Renal pelvis (tissue), 12 donors: ENCODE measurements at places on chromosomes 3 and 15. TPM values are rescaled to one million over a fixed set of nuclear protein-coding genes. Genes with fewer than 3 reads are reported as not detected.

The TGM5 gene
- polyA plus RNA-seq: not detected

The TMEM45A gene
- polyA plus RNA-seq: 20.7 TPM

The ZNF717 gene
- polyA plus RNA-seq: 22.9 TPM

The ANKUB1 gene
- not detected for polyA plus RNA-seq

The SH2D7 gene
- 0.83 TPM for polyA plus RNA-seq

The ENTPD3 gene
- polyA plus RNA-seq: 1.9 TPM

DNA sequence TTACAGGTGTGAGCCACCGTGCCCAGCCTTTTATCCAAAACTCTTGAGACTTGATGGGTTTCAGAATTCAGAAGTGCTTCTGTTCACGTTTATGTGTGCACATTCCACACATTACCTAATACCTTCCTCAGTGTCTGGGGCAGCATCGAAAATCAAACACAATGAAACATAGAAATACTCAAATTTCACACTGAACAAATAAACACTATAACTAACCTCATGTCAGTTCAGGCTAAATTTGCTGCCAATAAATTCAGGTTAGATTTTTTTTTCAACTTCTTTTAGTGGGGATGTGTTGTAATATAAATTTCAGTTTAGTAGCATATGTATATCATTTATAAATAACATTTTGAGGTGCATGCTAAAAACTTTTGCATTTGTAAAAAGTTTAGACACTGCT, 2.8 kb downstream of the EIF2AK4 start:
- DNase-seq: no peak

DNA sequence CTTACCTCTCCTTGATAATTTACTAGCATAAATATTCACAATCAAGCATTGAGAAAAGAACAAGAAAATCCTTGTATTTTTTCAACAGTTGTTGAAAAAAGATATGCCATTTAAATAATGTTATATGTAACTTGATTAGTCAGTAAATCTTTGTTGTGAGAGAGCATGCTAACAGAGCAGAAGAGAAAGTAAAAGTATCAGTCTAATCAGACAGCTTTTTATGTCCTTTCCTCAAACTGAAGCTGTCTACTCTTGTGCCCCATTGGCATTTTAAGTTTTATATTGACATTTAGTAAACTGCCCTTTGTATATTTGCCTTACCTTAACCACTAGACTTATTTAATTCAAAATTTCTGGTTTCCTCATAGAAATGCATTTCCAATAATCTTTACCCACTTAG, 668.7 kb downstream of the OTOL1 start:
- no peak for DNase-seq

DNA sequence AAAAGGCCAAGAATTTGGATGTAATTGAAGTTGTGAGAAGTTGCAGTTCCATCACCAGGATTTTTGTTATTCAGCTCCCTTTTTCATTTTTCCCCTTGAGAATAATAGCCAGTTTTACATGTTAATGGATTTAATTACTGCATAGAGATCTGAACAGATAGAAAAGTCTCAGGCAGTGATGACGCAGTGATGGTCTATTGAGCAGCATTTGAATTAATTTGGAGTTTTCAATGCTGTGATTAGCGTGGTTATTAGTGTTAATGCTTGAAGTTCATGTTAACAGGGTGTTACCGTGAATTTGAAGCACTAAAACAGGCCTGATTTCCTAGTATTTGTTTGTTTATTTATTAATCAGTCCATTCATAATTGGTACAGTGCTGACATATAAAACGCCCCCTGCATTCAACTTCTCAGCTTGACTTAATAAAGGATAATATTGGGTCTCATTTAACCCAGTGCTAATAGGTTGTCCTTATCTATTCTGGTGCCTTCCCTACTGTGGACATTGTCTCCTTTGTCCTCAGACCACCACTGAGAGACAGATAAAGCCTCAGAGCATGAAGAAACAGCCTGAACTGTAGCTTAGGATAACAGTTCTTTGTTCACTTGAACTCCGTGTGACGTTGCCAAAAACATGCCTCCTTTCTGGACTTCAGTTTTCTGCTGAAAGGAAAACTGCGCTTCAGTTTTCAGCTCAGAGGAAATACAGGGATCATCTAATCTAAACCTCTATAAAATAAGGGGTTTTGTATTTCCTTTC, 82.4 kb downstream of the RTP4 start:
- no peak for DNase-seq

- no peak for DNase-seq
Observed at GRCh38 chr15:89165677-89166076, 55.7 kb downstream of the RLBP1 start.

- DNase-seq: no peak
Observed at GRCh38 chr3:197425485-197426120, 127.2 kb upstream of the DLG1 start.

- no peak for DNase-seq
Observed at GRCh38 chr3:187957165-187957581, 196.8 kb upstream of the LPP start.

- no peak for DNase-seq
Observed at GRCh38 chr3:156604642-156605144, 49.8 kb upstream of the SSR3 start.

GRCh38 chr3:69352305-69353087, 33.4 kb downstream of the FRMD4B start:
- DNase-seq: no peak

- no peak for DNase-seq
Observed at GRCh38 chr3:140629357-140630137, 48.3 kb upstream of the TRIM42 start.

- DNase-seq: no peak
Observed at GRCh38 chr15:63973212-63974009, 72.9 kb downstream of the DAPK2 start.

- DNase-seq: no peak
Observed at GRCh38 chr15:64855205-64855975, 13.7 kb downstream of the PLEKHO2 start.

GRCh38 chr15:45855210-45855906, 220.5 kb downstream of the SQOR start:
- no peak for DNase-seq

GRCh38 chr15:29242456-29243242, 27.0 kb downstream of the NSMCE3 start:
- DNase-seq: peak; percentile 15

GRCh38 chr15:81092559-81092902, 41.5 kb upstream of the CFAP161 start:
- DNase-seq: no peak

DNA sequence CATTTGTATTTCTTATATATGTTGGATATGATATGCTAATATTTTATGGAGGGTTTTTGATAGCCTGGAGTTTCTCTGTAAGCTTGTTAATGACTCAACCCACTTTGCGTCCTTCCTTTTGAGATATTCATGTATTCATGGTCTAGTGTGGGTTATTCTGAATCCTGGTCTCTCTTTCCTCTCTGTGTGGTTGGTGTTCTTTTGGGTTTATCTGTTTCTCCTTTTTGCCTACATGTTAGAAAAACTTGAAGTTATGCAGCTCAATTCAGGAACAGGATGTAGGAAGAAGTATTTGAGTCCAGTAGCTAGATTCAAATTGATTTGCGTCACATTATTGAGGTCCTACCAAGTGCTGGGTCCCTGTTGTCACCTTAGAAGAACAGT, 28.1 kb downstream of the CMTM7 start:
- DNase-seq: no peak

DNA sequence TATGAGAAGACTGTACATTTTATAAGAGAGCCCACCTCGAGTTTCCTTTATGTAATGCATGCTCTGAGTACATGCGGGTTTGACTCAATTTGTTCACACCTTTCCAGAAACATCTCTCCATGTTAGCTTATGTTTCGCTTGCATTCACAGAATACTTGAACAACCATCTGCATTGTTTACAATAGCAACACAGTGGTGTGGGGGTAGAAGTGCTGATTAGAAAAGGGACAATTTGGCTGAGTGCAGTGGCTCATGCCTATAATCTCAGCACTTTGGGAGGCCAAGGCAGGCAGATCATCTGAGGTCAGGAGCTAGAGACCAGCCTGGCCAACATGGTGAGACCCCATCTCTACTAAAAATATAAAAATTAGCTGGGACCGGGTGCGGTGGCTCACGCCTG, 60.9 kb downstream of the NCEH1 start:
- no peak for DNase-seq

GRCh38 chr15:31974855-31975829, 55.2 kb upstream of the CHRNA7 start:
- DNase-seq: peak; percentile 66

DNA sequence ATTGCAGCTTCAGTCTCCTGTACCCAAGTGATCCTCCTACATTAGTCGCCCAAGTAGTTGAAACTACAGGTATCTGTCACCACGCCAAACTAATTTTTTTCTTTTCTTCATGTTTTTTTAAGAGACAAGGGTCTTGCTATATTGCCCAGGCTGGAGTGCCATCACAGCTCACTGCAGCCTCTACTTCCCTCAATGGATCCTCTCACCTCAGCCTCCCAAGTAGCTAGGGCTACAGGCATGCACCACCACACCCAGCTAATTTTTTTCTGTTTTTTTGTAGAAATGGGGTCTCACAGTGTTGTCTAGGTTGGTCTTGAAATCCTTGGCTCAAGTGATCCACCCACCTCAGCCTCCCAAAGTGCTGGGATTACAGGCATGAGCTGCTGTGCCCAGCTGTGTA, 89.5 kb downstream of the ZNF609 start:
- no peak for DNase-seq

- DNase-seq: no peak
Observed at GRCh38 chr15:85614059-85614458, 180.7 kb downstream of the KLHL25 start.

DNA sequence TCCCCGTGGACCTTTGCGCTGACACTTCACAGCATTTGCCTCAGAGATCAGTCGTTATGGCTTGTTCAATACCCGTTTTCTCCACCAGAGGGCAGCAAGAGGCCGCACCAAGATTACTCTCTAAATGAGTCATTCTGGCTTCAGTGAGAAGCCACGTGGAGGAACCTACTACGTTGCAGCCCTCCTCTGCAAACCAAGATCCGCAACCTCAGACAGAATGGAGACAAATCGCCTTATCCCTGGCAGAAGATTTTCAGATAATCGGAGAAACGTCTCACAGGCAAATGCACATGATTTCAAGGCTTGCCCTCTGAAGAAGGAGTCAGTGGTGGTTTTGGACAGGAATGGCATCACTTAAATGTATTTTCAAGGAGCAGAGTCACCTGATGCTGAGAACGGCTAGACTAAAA, 60.5 kb downstream of the GTPBP8 start:
- peak; percentile 80 for DNase-seq

DNA sequence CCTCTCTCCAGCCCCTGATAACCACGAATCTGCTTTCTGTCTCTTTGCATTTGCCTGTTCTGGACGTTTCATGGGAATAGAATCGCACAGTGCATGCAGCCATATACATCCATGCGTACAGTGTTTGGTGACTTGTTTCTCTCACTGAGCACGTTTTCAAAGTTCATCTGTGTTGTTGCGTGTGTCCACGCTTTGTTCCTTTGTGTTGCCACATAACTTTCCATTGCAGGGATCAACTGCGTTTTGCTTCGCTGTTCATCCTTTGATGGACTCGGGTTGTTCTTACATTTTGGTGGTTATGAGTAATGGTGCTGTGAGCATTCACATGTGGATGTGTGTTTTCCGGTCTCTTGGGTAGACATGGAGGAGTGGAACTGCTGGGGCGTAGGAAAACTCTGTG, 56.4 kb upstream of the TAMM41 start:
- no peak for DNase-seq
